ENCODE measurements at places on chromosomes 7 and 10. TPM values are rescaled to one million over a fixed set of nuclear protein-coding genes. Genes with fewer than 3 reads are reported as not detected.

Gene GCC1
- 16.6 TPM for total RNA-seq

Gene PARG
- 51.2 TPM for total RNA-seq

Gene CALN1
- total RNA-seq: 0.25 TPM

- DNase-seq: no peak
Observed at GRCh38 chr7:80634505-80634904, 3.9 kb upstream of the CD36 start.

DNA sequence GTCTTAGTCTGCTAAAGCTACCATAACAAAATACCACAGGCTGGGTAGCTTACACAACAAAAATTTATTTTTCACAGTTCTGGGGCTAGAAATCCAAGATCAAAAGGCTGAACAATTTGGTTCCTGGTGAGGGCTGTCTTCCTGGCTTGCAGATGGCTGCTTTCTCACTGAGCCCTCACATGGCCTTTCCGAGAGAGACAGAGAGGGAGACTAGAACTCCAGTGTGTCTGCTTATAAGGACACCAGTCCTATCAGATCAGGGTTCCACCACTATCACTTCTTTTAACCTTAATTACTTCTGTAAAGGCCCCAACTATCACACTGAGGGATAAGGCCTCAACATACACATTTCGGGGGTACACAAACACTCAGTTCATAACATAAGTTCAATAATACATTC lies 527.4 kb upstream of the VSTM2A start:
- no peak for DNase-seq

DNA sequence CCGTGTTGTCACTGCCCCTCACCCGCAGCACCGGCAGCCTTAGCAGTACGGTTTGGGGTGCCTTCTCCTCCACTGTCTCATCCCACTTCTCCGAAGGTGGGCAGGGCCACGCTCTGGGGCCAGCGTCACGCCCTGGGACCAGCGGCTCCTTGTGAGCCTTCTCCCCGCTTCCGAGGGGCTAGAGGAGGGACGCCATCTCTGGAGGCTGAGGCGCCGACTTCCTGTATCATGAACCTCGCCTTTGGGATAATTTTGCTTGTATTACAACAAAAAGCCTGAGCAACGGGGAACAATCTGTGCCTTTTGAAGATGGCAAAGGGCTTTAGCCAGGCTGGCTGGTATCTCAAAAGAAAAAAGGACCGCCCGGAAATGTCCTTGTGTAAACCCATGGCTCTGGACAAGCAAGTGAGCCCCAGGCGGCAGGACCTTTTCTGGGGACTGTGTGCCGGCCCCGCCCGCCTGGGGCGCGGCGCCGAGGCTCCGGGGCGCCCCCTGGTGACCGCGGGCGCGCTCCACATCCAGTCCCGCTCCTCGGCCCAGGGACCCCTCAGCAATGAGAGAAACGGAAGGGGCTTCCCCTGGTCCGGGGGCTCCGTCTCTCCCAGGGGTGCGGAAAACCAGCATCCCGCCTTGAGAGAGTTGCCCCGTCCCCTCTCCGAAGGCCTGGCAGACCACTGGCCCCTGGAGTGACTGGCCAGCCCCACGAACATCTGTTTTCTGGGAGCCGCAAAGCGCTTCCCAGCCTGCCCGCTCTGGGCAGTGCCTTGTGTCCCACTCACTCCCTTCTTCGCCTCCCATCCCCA lies 3.8 kb downstream of the DEPP1 start:
- peak; percentile 63 for DNase-seq

DNA sequence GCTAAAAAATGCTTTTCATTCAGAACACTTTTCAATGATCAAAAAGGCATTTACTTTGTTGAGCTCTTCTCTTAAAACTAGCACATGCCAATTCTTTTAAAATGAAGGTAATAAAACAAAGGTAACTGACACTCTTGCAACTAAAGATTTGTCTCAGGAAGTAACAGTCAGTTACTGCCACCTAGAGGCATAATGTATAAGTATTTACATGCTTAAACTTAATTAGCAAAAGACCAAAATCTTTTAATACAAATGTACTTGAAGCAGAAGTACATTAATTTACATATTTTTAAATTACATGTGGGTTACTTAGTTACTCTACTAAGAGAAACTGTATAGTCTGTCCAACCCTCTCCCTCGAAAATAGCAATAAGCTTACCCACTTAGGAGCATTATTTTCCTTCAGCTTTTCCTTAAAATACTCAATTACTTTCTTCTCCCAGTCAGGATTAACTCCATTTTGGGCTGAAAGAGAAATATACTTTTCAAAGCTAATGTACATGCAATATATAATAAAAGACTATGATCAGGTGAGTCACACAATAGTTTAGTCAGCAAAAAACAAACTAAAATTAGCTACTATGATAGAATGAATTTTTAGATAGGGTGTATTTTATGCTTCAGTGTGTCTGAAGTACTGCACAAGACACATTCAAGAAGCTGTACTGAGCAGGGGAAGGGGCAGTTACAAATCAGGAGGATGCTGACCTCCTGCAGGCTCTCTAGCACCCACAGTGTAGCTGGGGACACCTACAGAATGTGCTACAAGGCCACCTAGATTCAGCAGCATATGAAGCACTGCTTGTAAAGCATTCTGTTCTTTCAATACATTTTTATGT lies 13.0 kb downstream of the MCMBP start:
- DNase-seq: no peak

DNA sequence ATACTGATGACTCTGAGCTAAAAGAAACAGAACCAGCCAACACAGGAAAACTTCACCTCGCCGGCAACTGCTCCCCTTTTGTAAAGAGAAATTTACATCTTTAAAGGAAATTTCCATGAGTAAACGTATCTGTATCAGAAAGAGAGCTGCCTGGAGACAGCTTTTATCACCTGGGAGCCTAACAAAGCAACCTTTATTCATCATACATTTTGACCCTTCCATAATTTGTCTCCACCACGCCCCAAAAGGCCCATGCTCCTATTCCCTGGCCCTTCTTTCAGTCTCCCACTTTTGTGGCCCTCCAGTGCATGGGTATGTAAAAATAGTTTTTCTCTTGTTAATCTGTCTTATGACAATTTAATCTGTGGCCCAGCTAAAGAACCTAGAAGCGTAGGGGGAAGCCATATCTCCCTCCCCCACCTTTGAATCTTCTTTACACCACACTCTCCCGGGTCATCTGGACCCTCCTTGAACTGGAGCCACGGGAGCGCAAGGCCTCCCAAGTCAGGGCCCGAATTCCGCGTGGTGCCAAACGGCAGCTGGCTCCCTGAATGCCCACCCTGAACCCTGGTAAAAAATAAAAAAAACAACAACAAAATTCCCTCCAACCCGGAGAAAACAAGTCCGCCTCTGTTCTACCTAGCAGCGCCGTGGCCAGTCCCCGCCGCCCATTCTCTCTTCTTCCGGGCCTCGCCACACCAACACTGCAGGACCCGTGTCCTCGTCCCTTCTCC lies 15.4 kb upstream of the FKBP9 start:
- no peak for DNase-seq

DNA sequence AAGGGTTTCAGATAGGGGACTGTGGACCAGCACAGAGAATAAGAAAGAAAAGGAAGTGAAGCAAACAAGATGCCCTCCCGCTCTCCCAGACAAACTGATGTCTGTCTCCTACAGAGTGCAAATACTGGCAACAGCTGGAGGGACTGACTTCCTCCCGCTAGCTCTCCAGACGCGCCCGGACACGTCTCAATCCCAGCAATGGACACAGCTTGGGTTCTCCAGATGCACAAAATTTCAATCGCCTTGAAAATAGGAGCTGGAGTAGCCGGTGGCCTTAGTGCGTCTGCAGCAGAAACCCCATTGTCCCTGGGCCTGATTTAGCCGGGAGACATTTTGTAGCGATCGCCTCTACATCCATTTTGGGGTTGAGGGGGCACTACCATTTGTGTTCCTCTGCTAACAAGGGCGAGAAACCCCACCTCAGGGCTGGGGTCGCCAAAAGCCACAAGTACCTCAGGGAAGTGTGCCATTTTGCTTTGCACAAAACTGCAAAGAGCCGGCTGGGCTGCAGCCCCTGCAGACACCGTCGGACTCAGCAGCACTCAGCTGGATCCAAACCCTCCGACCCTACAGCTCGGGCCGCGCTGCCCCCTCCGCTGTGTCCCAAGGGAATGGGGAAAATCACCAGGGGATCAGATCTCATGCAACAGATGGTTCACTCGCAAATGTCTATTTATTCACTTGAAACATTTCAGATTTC lies 5.9 kb downstream of the CPA2 start:
- peak; percentile 43 for DNase-seq

DNA sequence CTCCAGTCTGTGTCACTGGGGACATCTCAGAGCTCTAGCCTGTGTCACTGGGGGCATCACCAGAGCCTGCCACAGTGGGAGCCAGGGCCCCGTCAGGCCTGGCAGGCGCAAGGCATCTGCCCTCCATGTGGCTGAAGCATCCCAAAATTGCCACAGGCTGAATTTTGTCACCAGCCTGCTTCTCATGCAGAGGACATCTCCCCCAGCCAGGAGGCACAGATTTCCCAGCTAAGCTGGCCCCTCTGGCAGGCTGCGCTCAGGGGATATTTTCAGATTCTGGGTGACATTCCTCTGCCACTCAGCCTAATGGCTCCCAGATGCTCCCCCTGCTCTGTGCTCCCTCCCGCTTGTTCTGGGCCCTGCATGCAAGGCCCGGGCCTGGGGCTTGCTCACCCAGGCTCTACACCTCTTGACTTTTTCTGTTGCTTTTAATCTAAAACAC lies 64.6 kb downstream of the COL13A1 start:
- DNase-seq: no peak

GRCh38 chr7:45077579-45077978 lies 11.2 kb downstream of the NACAD start:
- no peak for DNase-seq

DNA sequence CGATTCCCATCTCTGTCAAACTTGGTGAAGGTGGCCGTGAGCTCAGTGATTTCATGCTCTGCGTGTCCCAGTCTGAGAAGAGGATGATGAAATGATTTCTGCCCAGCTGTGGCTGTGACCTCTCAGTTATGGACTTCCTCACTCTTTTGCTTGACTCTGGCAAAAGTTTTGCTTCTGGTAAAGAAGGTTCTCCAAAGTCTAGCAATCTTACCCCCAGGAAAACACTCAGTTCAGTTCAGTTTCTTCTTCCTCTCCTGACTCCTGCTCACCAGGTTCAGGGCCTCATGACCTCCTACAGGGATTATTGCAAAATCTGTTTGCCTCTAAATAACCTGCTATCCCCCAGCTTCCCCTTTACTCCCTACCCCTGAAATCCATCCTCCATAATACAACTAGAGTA lies 4.9 kb upstream of the BLOC1S2 start:
- DNase-seq: no peak

GRCh38 chr10:80168679-80169380 lies 36.3 kb downstream of the PLAC9 start:
- DNase-seq: no peak

DNA sequence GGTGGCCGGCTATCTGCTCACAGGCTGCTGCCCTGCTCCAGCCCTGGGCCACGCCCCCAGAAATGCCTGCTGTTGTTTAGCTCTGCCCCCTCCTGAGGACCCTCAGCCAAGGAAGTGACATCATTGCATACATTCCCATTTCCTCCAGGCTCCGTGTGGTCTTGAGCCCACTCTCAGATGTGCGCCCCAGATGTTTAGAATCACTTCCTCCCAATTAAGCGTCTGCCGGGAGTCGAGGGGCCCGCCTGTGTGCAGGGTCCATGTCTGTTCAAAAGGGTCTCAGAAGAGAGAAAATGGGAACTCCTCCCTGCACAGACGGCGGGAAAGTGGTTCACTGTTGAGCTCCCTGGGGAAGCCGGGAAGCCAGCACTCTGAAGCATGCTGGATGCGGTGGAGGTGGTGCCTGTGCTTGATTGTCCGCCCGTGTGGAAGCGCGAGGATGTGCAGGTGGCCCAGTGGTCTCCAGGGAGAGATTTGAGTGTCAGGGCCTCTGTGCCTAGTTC lies 116.9 kb upstream of the PPIF start:
- no peak for DNase-seq

Data from mesothelial cell of epicardium (in vitro differentiated cells).